ENCODE measurements at places on chromosomes 6 and 20.

DNA sequence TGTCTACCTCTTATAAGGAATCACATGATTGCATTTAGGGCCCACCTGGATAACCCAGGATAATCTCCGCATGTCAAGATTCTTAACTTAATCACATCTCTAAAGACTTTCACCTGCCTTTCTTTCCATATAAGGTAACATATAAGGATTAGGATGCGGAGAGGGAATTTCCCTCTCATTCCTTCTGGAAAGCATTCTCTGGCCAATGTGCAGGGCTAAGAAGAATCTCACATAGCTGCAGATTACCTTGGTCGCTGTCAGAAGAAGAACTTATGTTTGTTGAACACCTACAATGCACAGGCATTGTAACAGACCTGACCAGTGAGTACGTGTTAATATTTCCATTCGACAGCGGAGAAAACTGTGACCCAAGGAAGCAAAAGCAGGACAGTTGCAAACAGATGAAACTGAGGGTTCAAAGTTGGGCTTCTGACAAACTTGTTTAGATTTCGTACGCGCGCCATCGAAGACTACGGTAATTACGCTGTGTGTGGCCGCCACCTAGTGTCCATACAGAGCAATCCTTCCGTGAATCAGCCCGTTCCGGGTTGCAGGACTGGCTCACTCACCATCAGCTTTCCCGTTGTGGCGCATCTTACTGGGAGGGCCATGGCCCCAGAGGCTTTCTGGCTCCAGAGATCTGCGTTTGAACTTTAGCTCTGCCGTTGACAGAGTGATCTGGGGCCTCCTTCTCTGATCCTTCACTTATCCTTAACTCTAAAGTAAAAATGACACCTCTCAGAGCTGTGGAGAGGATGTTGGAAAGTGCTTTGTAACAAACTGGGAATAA lies 9.5 kb downstream of the C20orf202 start:
- peak; percentile 40 for DNase-seq

DNA sequence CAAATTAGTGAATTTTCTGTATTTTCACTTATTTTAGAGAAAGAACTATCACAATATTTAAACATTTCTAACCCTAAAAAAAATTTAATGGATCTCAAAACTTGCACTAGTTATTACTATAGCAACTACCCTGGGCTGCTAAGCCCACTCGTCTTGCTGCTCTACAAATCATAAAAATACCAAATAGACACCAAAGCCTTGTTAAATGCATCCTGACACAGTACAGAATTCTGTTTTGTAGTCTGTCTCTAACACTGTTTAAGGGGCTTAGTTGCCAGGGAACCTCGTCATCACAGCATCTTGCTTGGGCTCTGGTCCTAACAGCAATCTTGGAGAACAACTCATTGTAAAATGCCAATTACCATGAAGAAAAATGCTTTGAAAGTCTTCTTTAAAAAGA lies 56.9 kb upstream of the MBOAT1 start:
- no peak for DNase-seq

DNA sequence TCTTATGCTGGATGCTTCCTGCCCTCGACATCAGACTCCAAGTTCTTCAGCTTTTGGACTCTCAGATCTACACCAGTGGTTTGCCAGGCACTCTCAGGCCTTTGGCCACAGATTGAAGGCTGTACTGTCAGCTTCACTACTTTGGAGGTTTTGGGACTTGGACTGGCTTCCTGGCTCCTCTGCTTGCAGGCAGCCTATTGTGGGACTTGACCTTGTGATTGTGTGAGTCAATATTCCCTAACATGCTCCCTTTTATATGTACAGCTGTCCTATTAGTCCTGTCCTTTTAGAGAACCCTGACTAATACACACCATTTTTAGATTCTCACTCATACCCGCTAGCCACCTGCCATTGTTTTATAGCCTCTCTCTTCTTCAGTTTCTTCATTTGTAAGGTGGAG lies 382.1 kb upstream of the TSHZ2 start:
- DNase-seq: no peak

- no peak for DNase-seq
Observed at GRCh38 chr20:50188879-50189680, 1.6 kb upstream of the CEBPB start.

DNA sequence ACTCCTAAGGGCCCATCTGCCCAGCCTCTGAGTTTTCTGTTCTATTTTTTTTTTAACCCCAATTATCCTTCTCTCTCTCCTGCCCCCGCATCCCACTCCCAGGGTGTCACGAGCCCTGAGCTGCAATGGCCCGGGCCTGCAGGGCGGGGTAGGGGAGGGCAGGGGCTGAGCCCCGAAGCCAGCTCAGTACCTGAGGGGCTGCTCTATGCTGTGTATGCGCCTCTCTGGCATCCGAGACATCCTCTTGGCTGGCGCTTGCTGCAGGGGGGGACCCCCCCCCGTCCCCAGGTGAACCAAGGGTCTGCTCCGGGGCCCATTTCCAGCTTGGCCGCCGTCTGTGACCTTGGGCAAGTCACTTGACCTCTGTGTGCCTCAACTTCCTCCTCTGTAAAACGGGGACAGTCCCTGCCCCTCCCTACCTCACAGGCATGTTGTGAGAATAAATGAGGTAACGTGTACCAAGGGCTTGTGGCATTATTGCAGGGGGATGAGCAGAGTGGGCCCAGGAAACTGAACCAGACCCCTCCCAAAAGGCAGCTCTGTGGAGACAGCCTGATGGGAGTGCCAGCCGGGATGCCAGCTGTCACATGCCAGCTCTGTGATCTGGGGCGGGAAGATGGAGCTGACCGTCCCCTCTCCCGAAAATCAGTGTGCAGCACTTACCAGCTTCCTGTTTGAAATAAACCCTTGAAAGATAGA lies 13.0 kb upstream of the MYL9 start:
- DNase-seq: no peak

DNA sequence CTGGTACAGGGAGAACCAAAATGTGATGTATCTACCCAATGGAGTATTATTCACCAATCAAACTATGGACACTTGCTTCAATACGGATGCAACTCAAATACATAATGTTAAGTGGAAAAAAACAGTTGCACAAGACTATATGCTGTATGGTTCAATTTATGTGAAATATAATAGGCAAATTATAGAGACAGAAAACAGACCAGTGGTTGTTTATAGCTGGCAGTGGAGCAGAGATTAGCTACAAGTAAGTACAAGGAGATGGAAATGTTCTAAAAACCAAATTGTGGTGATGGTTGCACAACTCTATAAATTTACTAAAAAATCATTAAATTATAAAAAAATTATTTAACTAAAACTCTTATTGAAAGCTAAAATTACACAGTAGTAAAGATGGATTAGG lies 113.2 kb downstream of the PRDM1 start:
- DNase-seq: no peak

DNA sequence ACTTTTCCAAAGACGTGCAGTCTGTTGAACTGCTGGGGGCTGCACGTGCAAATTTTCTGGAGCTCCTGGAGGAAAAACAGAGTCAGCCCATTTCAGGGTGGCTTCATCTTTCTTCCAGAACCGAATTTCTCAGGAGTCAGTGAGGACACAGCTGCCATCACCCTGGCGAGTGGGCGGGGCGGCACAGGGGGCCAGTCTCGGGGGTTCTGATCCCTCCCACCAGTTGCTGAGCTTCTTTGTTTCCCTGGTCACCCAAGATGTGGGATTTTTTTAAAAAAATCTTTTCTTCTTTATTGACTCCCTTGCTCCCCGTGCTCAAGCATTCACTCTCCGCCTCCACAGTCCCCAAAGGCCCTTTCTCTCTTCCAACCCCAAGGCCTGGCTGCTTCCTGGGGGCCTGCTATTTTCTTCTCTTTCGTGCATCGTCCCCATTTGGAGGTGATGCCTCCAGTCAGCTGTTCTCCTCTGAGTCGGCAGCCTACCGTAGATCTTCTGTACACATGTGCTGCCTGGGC lies 8.9 kb downstream of the C6orf118 start:
- DNase-seq: no peak

DNA sequence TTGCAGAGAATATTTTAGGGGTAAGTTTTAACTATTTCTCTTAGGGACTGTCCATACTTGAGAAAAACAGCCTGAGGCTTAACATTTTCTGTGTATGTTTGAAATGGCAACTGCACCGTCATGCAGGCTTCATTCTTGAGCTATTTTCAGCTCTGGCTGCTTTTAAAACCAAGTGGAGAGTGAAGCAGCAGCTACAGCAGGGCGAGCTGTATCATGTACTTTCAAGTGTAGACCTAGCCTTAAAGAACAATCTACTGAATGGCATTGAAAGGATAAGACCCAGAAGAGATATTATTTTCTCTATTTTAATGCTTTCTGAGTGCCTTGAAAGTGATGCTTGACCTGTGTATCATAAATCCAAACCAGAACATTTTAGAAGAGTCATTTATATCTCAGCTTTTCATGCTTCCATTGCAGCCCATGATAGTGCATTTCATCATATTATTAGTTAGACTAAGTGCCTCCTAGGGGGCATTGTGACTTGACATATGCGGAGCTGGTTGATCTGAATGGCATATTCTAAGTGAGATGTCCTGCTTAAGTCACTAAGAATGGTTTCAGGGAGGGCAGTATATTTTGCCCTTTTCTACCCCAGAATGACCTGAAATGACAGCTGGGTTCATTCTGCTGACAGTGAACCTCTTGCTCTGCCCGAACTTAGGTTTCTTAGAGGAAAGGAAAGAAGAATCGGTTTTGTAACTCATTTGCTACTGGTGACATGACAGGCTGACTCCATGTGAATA lies 85.3 kb downstream of the NKAIN2 start:
- no peak for DNase-seq

DNA sequence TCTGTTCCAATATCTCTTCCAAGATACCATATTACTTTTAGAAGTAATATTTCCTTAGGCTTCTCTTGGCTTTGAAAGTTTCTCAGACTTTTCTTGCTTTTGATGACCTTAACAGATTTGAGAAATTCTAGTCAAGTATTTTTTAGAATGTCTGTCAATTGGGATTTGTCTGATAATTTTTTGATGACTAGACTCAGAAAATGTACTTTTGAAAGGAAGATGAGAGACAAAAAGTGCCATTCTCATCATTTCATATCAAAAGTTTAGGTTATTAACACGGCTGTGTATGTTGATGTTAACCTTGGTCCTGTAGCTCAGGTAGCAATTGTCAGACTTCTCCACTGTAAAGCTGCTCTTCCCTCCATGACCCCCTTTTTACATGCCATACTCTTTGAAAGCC lies 651.5 kb downstream of the EYS start:
- DNase-seq: no peak

- no peak for DNase-seq
Observed at GRCh38 chr20:48404598-48404997, 423.2 kb downstream of the PREX1 start.

DNA sequence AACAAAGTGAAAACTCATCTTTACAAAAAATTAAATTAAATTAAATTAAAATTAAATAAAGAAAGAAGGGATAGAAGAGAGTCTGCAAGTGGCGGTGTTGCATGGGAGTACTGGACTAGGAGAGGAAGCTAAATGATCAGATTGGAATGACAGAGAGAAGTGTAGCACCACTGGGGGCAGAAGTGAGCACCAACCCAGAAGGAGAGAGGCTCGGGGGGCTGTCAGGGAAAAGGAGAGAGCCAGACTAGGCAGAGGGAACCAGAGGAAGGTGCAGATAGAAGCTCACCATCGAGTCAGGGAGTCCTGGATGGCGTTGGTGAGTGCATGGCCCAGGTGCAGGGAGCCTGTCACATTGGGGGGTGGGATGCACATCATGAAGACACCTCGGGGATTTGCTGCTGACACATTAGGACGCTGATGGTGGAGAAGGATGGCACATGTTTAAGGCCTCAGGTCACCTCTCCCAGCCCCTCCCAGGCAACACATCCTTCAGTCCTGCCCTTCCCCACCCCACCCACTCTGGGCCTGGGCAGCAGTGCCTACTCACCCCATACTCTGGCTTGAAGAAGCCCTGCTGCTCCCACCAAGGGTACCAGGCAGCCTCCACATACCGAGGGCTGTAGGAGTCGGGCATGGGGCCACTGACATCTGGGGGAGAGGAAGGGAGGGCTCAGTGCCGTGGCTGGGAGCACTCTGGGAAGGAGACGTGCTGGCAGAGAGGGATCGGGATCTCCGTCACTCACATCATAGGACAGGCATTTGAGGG lies 4.0 kb downstream of the VARS1 start:
- no peak for DNase-seq

GRCh38 chr6:159121486-159121885 lies 47.7 kb upstream of the FNDC1 start:
- no peak for DNase-seq

DNA sequence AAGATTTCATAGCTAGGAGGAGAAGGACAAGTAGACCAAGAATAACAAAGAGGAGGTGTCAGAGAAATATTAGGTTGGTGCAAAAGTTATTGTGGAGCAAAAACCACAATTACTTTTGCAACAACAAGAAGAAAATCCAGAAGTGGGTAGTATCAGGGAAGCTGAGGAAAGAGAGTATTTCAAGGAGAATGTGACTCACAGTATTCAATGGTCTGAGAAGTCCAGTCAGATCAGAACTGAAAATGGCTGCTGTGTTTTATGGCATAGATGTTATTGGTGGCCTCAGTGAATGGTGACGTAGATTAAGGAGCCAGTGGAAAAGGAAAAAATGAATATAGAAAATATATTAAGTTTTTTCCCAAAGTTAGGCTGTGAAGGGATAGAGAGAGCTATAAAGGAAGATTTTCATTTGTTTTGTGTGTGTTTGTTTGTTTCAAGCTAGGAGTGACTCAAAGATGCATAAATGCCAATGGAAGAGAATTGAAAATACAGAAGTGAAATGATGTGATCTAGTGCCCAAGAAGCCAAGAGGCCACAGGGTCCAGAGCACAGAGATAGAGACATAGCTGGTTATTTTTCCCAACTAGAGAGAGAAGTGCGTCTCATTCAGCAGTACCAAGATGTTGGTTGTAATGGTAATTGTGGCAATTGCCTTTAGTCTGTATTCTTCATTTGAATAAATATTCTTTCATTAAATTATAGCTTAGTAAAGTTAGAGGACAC lies 112.8 kb downstream of the ADTRP start:
- DNase-seq: no peak

DNA sequence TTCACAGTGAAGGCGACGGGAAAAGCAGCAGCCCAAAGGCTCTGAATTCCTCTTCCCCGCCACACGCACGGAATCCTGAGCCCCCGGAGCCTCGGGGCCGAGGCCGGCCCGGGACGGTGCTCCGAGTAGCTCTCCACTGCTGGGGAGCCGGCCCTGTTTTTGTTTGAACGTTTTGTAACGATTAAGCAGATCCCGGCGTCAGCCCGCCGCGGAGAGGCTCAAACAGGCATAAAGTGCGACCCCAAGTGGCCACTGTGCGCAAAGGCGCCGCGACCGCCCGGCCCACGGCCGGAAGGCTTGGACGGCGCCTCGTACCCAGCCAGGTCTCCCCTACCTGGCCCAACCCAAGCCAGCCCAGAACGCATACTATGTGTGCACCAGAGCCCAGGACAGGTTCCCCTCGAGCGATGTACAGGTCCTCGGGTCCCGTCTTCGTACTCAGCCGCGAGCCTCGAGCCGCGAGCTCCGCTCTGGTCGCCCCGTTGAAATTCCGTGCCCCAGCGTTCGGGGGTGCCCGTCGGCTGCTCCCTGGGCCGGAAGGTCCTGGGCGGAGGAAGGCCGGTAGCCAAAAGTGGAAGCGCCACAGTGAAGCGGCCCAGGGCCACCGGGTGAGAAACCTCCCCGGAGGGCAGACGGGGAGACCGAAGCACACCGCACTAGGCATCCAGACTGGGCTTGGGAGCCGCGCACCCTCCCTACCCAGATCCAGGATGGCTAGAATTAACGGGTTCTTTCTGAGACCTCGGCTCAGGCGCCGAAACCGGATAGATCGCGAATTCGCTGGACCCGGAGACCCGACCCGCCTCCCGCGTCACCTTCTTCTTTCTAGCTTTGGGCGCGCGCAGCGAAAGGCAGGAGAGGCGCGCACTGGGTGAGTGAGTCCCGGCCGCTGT lies 1.2 kb upstream of the MAFB start:
- DNase-seq: no peak

GRCh38 chr20:8808202-8808535 lies 260.7 kb upstream of the PLCB4 start:
- DNase-seq: no peak

GRCh38 chr20:36852187-36852586 lies 23.8 kb upstream of the TLDC2 start:
- no peak for DNase-seq

Data from stimulated activated CD4-positive, alpha-beta T cell treated with anti-CD3 and anti-CD28 coated beads, Interleukin-1b, Interleukin-23, amount 100 ng/mL, for 1 hour (primary cell).